ENCODE measurements at places on chromosomes 2 and 18. TPM values are rescaled to one million over a fixed set of nuclear protein-coding genes. Genes with fewer than 3 reads are reported as not detected.

DNA sequence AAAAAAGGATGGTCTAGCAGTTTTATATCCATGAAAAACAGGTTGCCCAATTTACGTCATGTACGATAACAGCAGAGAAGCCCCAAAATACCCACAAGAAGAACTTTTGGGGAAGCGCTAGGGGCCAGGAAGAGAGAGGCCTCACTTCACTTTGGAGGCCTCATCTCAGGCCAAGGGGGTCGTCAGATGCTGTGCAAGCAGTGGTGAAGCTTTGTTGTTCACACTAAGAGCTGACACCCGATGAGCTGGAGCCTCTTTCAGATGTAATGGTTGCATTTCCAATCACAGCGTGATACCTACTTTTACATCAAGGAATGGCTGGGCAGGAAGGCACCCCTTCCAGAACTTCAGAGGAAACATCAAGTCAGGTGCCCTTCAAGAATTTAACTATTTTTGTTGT is 242.3 kb upstream of the PXDN start:
- no peak for DNase-seq

GRCh38 chr2:229133155-229133772 is 137.8 kb downstream of the PID1 start:
- peak; percentile 32 for DNase-seq

GRCh38 chr2:224924631-224925030 is 117.6 kb downstream of the DOCK10 start:
- DNase-seq, result no peak

Gene G6PC2
- not detected for total RNA-seq

Measured in Daoy (cell line).